ENCODE measurements at places on chromosomes 3 and 15.
A peak's percentile ranks its signal among the peaks of the same experiment; 100 is the strongest.

- DNase-seq, result no peak
Measured at GRCh38 chr15:51089041-51089440, 5.7 kb downstream of the TNFAIP8L3 start.

GRCh38 chr3:82088749-82089148, 327.3 kb upstream of the GBE1 start:
- no peak for DNase-seq

DNA sequence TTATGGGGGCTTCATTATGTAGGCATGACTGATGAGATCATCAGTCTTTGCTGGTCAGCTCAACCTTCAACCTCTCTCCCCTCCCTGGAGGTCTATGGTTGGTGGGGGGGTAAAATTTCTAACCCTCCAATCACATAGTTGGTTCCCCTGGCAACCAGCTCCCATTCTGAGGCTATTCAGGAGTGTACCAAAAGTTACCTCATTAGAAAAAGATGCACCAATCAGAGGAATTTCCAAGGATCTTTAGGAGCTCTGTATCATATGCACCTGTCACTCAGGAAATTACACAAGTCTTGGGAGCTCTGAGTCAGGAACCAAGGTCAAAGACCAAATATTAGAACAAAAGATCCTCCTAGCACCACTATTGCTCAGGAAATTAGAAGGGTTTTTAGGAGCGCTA, 21.4 kb upstream of the LEO1 start:
- no peak for DNase-seq

- DNase-seq, result peak; percentile 49
Measured at GRCh38 chr3:66372681-66373350, 128.0 kb downstream of the LRIG1 start.

GRCh38 chr15:71790081-71790480, 20.3 kb upstream of the NR2E3 start:
- DNase-seq, result no peak

GRCh38 chr15:41557673-41558399, 1.2 kb upstream of the TYRO3 start:
- DNase-seq, result peak; percentile 76

Measured in CD4-positive, alpha-beta T cell treated with Interleukin-15 for 4 hours (primary cell).